ENCODE measurements at places on chromosomes 12 and 14.

DNA sequence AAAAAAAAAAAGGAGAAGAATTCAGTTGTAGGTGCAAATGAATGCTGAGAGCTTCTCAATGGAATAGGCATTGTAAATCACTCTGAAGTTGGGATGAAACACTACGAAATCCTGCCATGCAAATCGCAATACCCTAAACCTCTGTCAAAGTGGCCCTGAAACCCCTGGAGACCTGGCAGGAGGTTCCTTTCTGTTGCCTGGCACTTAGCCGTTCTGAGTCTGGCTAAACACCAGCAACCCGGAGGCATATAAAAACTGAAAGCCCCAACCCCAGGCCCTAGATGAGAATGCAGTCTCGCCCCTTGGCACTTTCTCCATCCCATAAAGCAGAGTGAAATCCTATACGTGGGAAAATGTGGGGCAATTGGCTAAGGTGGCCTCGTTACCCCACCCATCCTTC lies 151.5 kb upstream of the PARP11 start:
- DNase-seq, result no peak

GRCh38 chr14:93725002-93725582 lies 63.2 kb downstream of the PRIMA1 start:
- no peak for DNase-seq

DNA sequence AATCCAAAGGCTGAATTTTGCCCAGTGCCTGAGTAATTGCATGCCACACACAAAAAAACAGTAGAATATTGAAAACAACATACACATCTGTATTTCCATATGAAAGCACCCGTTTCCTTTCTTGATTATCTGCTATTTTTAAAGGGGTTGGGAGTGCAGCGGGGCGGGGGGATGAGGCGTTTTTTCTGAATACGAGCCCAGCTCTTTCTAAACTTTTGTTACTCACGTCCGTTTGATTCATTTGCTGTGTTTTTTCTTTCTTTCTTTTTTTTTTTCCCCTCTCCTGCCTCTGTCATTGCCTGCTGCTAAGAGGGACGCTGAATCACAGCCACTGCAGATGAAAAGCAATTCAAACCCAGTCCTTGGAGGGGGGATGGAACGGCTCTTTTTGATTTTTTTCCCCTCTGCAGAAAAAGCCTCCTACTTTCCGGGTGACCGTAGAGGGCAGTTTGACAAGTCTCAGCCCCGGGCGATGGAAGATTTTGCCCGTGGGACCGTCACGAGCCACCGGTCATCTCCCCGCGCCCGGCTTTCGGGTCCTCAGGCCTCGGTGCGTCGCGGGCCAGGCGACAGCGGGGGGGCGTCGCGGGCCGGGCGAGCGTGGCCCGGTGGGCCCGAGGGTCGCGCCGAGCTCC lies 572 bp upstream of the RASSF8 start:
- peak; percentile 61 for DNase-seq

GRCh38 chr14:69441948-69442347 lies 42.6 kb upstream of the PLEKHD1 start:
- no peak for DNase-seq

- DNase-seq, result peak; percentile 70
These were observed 125.0 kb upstream of the HMGA2 start for GRCh38 chr12:65699251-65699650.

DNA sequence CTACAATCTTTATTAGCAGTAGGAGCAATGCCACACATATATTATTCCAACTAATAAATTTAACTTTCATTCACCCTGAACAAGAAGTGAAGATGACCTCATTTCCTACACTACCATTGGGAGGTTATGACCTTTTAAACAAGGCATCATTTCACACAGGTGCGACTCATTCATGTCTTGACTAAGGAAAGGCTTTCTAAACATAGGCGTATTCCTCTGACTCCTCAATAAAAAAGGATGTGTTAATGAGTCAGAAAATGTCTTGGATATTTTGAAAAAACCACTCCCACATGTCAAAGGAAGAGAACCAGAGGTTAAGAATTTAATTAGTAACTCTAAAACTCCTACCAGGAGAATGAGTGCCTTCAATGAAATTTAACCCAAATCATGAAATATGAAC lies 115.2 kb downstream of the PRICKLE1 start:
- DNase-seq, result peak; percentile 45

- DNase-seq, result no peak
These were observed 283.2 kb downstream of the TTC8 start for GRCh38 chr14:89107626-89108025.

- DNase-seq, result no peak
These were observed 4.5 kb upstream of the CDK17 start for GRCh38 chr12:96404696-96405095.

DNA sequence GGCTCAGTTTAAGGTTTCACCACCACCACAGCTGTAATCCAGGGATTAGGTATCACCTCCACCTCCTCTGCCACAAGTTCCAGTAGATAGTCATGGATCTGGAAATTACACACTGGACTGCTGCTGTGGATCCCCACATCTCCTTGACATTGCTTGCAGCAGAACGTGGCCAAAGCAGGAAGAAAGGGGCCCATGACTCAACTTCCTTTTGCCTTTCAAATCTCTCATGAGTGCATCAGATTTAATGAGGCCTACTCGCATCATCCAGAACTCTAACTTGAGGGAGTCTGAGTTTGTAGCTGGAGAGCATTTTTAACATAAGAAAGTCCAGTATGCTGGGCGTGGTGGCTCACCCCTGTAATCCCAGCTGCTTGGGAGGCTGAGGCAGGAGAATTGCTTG lies 29.2 kb upstream of the TMED10 start:
- peak; percentile 40 for DNase-seq

DNA sequence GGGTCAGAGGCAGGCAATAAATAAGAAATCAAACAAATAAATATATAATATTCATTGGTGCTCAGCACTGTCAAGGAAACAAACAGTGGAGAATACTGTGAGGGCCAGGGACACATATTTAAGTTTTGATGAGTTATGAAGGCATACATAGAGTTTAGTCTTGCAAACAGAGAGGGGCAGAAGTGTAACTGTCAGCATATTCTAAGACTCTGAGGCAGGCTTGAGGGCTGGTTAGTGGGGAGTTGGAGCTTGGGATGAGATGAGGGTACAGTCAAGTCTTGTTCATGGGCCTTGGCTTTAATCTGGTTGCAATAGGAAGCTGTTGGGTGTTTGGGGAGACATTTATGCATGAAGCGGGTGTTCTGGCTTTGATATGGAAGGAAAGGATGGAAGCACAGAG lies 78.9 kb downstream of the PELI2 start:
- DNase-seq, result no peak

DNA sequence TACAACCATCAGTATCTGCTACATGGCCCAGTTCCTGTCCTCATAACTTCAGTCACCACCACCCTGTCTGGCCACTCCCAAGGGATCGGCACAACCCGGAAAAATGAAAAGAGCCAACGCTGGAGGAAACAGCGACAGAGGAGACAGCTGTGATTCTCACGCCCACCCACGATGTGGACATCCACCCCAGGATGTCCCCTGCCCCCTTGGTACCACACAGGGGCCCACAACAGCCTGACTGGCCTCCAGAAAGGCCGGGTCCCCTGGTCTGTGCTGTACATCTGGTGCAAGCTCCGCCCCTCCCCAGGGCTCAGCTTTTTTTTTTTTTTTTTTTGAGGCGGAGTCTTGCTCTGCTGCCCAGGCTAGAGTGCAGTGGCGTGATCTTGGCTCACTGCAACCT lies 12.5 kb downstream of the RPS6KL1 start:
- no peak for DNase-seq
